ENCODE measurements at places on chromosomes 2 and 18. TPM values are rescaled to one million over a fixed set of nuclear protein-coding genes. Genes with fewer than 3 reads are reported as not detected.

The NRP2 gene
- total RNA-seq = 23.9 TPM

The FSHR gene
- total RNA-seq = not detected

The MC2R gene
- not detected for total RNA-seq

The RTP5 gene
- total RNA-seq = 0.15 TPM

The DHRS9 gene
- total RNA-seq = 0.73 TPM

The ZNF892 gene
- 6.9 TPM for total RNA-seq

The SLC11A1 gene
- total RNA-seq = 17.9 TPM

The INO80D gene
- total RNA-seq = 19.3 TPM

GRCh38 chr2:19299032-19299431 lies 59.4 kb downstream of the OSR1 start:
- no peak for DNase-seq

DNA sequence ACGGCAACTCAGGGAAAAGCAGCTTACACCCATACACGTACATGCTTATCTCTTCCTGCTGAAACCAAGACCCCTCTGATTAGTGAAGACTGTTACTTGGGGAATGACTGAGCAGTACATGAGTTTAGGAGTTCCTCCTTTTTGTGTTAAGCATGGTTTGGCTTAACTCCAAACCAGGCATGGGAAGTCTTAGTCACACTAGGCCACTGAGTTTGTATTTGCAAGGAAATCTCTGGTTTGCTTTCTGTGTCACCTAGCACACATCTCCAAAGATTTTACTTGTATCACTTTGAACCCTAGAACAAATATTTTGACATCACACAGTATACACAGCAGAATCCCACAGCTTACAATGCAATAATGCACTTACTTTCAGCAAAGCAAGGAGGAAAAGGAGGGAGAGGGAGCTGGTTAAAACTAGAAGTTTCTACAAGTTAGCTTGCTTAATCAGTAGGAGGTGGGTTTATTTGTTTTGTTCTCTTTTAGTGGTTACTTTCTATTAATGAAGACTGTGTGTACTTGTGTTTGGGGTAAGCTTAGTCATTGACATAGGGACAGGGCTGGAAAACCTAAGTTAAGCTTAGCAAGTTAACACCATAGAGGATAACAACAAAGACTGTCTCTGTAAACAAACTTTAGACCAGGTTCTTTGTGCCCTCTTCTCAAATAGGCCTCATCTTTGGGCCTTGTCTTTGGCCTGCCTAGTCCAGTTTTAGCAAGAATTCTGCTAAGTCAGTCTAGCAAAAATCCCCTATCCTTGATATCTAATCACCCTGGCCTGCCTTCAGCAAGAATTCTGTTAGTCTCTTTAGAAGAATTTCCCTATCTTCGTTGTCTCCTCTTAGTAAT lies 219.4 kb downstream of the MREG start:
- no peak for DNase-seq

DNA sequence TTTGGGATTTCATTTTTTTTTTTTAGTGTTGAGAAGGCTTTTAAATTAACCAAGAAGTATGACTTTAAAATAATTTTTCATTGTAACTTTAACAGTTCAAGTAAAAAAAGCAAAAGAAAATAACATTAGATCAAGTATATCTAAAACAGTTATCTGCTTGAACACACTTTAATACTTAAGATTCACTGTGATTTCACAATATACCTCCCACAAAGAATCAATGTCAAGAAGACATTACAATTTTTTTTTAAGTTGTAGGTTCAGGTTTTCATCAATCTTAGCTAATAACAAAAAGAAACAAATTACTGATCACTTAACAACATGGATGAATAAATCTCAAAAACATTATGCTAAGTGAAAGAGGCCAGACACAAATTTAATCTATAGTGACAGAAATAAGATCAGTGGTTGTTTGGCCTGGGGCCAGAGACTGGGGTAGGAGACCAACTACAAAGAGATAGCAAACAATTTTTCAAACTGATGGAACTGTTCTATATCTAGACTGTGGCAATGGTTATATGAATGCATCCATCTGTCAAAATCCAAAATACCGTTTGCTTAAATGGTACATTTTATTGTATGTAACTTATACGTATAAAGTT lies 74.8 kb upstream of the FRZB start:
- no peak for DNase-seq

GRCh38 chr2:180573951-180574350 lies 406.5 kb upstream of the UBE2E3 start:
- no peak for DNase-seq

- no peak for DNase-seq
Observed at GRCh38 chr18:11367351-11367750, 218.0 kb upstream of the PIEZO2 start.

DNA sequence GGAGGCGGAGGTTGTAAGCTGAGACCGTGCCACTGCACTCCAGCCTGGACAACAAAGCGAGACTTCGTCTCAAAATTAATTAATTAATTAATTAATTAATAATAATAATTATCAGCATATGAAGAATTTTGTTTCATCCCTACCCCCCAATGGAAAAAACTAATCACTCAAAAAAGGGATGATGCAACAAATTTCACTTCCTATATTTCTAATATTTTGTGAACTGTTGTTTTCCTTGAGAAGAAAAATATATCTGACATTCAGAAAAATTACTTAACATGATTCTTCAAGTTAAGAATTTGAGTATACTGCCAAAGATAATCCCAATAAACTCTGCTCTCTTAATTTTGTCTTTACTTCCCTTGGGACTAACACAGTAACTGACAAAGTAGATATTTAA lies 28.1 kb downstream of the EXOC6B start:
- no peak for DNase-seq

GRCh38 chr2:121476684-121477083 lies 54.0 kb upstream of the RNU4ATAC start:
- no peak for DNase-seq

GRCh38 chr18:23924813-23925212 lies 89.7 kb upstream of the TTC39C start:
- DNase-seq = no peak

GRCh38 chr2:225177098-225177497 lies 134.8 kb upstream of the DOCK10 start:
- DNase-seq = peak; percentile 62

- no peak for DNase-seq
Observed at GRCh38 chr2:47735136-47735869, 47.6 kb upstream of the MSH6 start.

DNA sequence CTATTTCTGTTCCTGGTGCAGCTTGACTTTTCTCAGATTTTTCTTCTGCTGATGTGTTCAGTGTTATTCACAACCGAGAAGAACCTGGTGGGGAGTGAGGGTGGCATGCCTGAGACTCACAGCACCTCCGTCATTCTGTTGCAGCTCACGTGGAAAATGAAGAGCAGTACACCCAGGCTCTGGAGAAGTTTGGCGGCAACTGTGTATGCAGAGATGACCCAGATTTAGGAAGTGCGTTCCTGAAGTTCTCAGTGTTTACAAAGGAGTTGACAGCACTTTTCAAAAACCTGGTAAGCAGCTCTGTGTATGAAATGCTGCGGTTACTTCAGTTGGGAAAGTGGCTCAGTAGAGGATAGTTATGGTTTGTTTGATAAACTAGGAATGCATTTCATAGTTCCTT lies 90.5 kb downstream of the ASAP2 start:
- DNase-seq = no peak

- no peak for DNase-seq
Observed at GRCh38 chr18:72700961-72701710, 157.0 kb upstream of the CBLN2 start.

DNA sequence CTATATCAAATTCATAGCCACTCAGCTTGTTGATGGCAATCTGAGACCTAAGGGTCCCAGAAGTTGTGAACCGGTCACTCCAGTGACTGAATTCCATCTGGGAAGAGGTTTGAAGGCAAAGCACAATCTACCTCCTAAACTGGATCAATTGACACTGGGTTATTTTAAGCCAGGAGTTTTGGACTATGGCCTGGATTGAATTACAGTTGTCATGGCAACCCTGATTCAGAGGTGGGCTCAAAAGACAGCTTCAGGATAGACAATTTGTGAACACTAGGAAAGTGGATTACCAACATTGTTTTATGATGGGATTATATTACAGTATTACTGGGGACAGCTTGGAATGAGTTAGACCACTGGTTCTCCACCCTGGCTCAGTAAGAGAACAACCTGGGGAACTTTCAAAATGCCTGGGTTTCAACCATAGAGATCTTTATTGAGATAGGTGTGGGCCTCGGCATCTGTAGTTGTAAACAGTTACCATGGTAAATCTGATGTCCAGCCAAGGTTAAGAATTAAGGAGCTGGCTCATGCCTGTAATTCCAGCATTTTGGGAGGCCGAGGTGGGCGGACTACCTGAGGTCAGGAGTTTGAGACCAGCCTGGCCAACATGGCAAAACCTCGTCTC lies 58.8 kb downstream of the MFSD6 start:
- no peak for DNase-seq

DNA sequence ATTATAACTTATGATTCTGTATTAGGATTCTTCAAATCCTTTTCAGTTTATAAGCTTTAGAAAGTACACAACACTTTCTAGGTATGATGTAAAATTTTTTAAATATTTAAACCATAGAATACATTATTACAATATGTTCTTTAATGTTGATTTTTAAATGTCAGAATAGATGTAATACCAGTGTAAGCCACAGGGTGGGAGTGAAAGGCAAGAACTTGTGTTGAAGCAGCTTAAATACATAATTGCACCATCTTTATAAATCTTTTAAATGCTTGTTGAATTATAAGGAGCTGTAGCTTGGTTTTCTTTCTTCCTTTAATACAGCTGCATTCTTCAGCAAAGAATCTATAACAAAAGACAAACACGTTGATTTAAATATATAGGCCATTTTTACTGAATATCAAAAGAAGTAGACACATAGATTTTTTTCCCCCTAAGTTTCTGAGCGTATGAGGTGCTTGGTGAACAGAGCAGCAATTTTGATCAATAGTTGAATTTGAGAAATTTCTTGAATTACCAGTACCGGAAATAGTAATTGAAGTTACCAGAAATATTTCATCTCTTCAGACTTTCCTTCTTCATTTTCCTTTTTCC lies 63.0 kb downstream of the TANK start:
- no peak for DNase-seq

DNA sequence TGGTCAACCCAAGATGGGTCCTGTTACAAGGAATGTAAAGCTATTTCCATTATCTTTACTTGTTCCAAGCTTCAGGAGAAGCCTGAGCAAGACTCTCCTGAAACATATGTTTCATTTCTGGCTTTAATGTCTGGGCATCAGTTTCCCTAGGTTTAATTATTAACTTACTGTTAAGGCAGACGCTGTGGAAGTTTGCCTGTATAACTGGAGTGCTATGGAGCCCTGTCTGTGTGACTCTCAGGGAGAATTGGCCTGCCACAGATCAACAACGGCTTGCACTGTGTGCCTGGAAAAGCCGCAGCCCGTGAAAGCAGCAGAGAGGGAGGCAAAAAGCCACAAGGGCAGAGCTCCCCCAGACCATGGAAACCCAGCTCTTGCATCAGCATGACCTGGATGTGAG lies 22.1 kb upstream of the LONRF2 start:
- DNase-seq = no peak

DNA sequence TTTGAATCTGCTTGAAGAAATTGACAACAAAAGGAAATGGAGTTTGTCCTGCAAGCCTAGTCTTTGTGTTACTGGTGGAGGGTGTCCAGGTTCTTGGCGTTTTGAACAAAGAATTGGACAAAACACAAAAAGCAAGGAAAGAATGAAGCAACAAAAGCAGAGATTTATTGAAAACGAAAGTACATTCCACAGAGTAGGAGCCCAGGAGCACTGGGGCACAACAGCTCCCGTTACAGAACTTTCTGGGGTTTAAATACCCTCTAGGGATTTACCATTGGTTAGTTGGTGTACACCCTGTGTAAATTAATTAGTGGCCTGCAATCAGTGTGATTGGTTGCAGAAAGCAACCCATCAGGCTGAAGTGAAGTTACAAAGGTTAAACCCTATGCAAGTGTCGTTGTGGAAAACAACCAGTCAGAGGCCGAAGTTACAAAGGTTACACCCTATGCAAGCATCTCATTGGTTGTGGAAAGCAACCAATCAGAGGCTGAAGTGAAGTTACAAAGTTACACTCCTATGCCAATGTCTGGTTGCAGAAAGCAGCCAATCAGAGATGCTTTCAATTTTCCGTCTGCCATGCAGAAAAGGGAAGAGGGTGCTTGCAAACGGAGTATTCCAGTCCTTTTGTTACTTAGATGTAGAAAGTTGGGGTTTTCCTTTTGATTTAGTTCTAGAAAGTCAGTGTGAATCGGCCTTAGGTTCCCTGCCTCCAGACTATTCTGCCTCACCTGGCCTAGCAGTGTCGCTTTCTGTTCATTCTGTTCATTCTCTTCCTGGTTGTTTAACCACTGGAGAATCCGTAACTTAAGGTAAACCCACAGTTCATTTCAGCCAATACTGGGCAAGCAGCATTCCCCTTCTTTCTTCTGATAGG lies 47.6 kb upstream of the PTH2R start:
- no peak for DNase-seq

- no peak for DNase-seq
Observed at GRCh38 chr2:44813658-44814057, 127.8 kb upstream of the SIX3 start.

DNA sequence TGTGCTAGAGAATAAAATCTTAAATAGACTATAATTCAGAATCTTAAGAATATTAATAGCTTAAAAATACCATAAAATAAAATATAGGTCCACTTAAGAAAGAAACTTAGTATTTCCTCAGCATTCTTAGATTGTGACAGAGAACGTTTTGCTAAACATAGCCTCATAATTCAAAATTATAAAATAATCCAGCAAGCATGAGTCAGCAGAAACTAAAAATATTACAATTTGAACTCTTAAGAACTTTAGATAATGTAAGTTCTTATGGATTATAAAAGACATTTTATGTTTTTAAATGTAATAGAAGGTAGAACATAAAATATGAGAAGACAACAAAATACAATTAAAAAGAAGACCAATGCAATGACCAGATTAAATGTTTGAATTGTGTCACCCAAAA lies 164.5 kb upstream of the MC4R start:
- no peak for DNase-seq

GRCh38 chr2:31008561-31009114 lies 129.6 kb downstream of the GALNT14 start:
- no peak for DNase-seq

DNA sequence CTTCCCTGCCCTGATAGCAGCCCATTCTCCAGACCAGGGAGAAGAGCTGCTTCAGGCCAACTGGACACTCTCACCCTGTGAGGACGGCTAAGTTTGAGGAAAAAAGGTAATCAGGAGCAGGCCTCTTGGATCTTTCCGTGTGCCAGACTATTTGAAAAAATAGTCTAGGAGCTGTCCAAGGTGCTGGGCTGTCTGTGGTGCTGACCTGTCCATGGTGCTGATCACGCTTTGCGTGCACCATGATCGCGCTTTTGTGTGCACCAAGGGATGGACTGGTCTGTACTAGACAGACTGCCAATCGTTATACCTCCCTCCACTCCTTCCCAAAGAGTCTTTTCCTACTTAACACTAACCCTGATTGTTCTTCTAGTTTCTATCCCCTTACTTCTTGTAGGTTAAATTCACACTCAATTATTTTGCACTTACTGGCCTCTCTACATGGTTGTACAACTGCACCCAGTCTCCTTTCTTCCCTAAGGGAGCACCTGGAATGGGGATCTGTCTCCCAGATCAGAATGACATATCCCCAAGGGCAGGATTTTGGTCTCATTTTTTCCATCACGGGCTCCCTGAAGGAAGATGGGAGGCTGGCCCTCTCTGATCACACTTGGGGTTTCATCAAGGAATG lies 295.4 kb downstream of the CELF4 start:
- no peak for DNase-seq

- DNase-seq = no peak
Observed at GRCh38 chr18:61889541-61889940, 3.3 kb downstream of the RNF152 start.

GRCh38 chr2:219656526-219656925 lies 29.1 kb downstream of the SLC4A3 start:
- DNase-seq = no peak

- peak; percentile 34 for DNase-seq
Observed at GRCh38 chr2:55112229-55113031, 62.2 kb upstream of the RTN4 start.

Data from breast epithelium (tissue), 4 donors.